ENCODE measurements at places on chromosomes 12 and 14. TPM values are rescaled to one million over a fixed set of nuclear protein-coding genes. Genes with fewer than 3 reads are reported as not detected.

RTN1 gene
- not detected for polyA plus RNA-seq

POTEM gene
- not detected for polyA plus RNA-seq

CARMIL3 gene
- polyA plus RNA-seq: 0.11 TPM

ABHD12B gene
- not detected for polyA plus RNA-seq

KCNK13 gene
- polyA plus RNA-seq: not detected

HSPB8 gene
- not detected for polyA plus RNA-seq

SLC10A1 gene
- polyA plus RNA-seq: 0.16 TPM

PLEKHD1 gene
- not detected for polyA plus RNA-seq

KRT79 gene
- polyA plus RNA-seq: not detected

CD27 gene
- polyA plus RNA-seq: 14.8 TPM

OR4K17 gene
- not detected for polyA plus RNA-seq

GPR84 gene
- not detected for polyA plus RNA-seq

SP1 gene
- polyA plus RNA-seq: 12.5 TPM

POLE2 gene
- polyA plus RNA-seq: 1.5 TPM

SERPINA12 gene
- polyA plus RNA-seq: not detected

MARCHF9 gene
- polyA plus RNA-seq: 12.1 TPM

KRT72 gene
- polyA plus RNA-seq: not detected

DIO2 gene
- not detected for polyA plus RNA-seq

BICD1 gene
- polyA plus RNA-seq: 2.9 TPM

CISTR gene
- polyA plus RNA-seq: not detected

NKX2-1 gene
- polyA plus RNA-seq: not detected

GLS2 gene
- polyA plus RNA-seq: not detected

ARHGEF25 gene
- not detected for polyA plus RNA-seq

CFAP54 gene
- not detected for polyA plus RNA-seq

RESF1 gene
- polyA plus RNA-seq: 117 TPM

KLRF1 gene
- polyA plus RNA-seq: 4.1 TPM

ZFHX2 gene
- not detected for polyA plus RNA-seq

NIN gene
- polyA plus RNA-seq: 20.2 TPM

RNF34 gene
- 34.9 TPM for polyA plus RNA-seq

PIANP gene
- polyA plus RNA-seq: not detected

RTL1 gene
- not detected for polyA plus RNA-seq

PZP gene
- polyA plus RNA-seq: not detected

RPAP3 gene
- polyA plus RNA-seq: 55.0 TPM

IL26 gene
- not detected for polyA plus RNA-seq

TMEM132C gene
- not detected for polyA plus RNA-seq

NPAS3 gene
- polyA plus RNA-seq: not detected

PKP2 gene
- polyA plus RNA-seq: not detected

ST8SIA1 gene
- polyA plus RNA-seq: not detected

RBMS2 gene
- 0.69 TPM for polyA plus RNA-seq

PDE3A gene
- polyA plus RNA-seq: not detected

HOXC9 gene
- polyA plus RNA-seq: not detected

TUBA1B gene
- 437 TPM for polyA plus RNA-seq

BICDL1 gene
- 0.40 TPM for polyA plus RNA-seq

DCAF11 gene
- 87.1 TPM for polyA plus RNA-seq

RGS6 gene
- not detected for polyA plus RNA-seq

PLXNC1 gene
- polyA plus RNA-seq: 6.9 TPM

RAB35 gene
- polyA plus RNA-seq: 6.2 TPM
